ENCODE measurements at places on chromosomes 2 and 18.

GRCh38 chr2:98547092-98547790, 61.1 kb downstream of the COA5 start:
- no peak for DNase-seq

GRCh38 chr2:132804051-132804450, 134.0 kb upstream of the LYPD1 start:
- no peak for DNase-seq

GRCh38 chr2:63865159-63865799, 23.6 kb downstream of the UGP2 start:
- DNase-seq, result no peak

DNA sequence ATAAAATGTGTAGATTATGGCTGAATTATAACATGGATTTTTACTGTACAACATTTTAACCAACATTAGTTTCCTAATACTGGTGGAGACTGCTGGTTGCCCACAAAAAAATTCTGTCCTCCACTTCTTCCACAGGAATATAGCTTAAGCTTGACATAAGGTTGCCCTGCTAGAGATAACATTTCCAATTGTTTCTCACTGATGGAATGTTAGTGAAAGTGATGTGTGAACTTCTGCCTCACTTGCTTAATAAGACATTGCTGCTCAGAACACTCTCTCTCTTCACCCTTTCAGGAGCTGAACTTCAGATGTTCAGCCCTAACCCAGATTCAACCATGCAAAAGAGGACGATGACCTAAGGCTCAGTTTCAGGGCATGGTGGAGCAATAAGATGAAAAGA, 2.7 kb upstream of the SGPP2 start:
- no peak for DNase-seq

DNA sequence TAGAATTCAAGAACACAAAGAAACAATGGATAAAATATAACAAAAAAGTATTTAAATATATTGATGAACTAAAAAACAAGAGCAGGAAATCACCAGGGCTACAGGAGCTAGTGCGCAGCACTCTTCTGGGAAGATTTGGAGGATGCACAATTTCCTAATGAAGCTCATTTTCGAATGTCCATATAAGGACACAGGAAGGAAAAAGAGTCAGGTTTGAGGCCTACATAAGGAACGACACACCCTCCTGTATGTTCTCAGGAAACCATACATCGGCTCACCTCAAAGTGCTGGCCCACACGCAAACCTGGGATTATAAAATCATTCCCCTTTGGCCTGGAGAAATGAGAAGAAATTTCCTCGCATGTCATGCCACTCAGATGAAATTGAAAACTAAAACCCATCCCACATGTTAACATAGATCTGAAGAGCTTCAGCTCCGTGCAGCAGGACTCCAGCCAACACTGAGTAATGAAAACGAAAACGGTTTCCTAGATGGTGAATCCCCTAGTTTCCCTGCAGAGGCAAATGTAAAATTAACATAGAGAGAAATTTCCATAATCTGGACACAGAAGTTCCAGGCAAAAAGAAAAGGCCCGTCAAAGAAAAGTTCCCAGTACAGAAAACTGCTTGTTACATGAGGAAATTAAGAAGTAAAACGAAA, 825.8 kb downstream of the SOCS6 start:
- no peak for DNase-seq

DNA sequence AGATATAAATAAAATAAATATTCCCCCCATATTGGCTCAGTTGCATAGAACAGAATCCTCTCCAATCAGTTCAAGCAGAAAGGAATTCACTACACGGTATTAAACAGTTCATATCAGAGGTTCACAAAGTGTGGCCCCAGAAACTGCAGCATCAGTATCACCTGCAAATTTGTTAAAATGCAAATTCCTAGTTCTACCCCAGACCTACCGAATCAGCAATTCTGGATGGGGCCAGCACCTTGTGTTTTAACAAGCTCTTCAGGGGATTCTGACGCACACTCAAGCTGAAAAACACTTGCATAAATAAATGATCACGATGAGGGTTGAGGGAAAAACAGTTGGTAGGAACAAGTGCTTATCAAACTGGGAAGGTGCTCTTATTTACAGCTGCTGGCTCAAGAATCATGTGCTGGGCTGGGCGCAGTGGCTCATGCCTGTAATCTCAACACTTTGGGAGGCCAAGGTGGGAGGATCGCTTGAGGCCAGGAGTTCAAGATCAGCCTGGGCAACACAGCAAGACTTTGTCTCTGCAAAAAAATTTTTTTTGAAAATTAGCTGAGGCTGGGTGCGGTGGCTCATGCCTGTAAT, 6.4 kb downstream of the GTF3C2 start:
- no peak for DNase-seq

GRCh38 chr2:189213250-189213649, 33.7 kb upstream of the COL5A2 start:
- no peak for DNase-seq
